Right ventricle myocardium superior (tissue), 1 donor: ENCODE measurements at places on chromosomes 2 and 18.

DNA sequence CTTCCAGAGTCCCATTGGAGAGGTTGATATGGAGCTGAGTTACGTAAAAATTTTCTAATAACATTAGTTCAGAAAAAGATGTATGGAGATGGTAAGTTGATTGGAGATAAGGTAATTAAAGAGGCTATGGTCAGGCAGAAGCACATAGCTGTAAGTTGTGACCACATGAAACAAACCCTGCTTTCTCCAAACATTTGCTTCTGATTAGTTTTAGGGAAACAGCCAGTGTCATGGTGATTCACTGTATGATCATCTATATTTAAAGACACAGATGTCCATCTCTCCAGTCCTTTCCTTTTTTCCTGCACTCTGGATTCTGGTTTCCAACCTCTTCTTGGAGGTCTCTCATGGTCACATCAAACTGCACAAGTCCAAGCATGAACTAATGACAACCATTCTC is 1550.8 kb upstream of the PIK3C3 start:
- no peak for DNase-seq

GRCh38 chr2:106886916-106887758 is 1.2 kb upstream of the ST6GAL2 start:
- peak; percentile 47 for DNase-seq

- no peak for DNase-seq
Measured at GRCh38 chr2:84029903-84030575, 429.0 kb downstream of the SUCLG1 start.

- DNase-seq = no peak
Measured at GRCh38 chr2:10771786-10772185, 40.8 kb downstream of the PDIA6 start.

DNA sequence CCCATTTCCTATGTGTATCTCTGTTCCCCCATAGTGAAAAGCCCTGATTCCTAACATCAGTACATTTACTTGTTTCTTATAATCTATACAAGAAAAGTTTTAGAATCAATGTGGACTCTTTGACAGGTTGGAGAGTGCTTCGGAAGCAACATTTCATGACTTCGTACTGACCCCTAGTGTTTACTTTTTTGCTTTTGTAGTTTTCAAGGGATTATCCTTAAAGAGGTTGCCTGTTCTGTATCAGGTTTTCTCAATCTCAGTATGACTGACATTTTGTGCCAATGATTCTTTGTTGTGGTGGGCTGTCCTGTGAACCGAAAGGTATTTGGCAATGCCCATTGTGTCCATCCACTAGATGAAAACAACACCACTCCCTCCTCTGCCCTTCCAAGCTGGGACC is 43.3 kb upstream of the SERPINB2 start:
- DNase-seq = no peak

DNA sequence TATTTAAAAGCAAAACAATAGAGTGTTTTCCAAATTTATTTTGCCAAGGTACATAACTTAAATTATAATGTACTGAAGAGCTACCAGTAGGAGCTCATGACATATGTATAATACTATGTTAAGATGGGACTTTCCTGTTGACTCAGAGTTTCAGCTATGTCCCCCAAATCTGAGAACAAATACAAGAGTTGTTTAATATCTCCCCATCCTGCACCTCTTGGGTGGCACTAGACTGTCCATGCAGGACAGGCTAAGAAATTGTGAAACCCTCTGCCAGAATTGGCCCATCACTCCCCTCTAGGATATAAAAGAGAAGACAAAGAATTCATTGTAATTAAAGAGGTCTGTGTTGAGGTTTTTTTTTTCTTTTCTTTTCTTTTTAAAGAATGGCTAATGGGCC is 21.7 kb upstream of the CTAGE1 start:
- DNase-seq = no peak

- no peak for DNase-seq
Measured at GRCh38 chr2:122019724-122020123, 264.3 kb downstream of the TSN start.
